Activated CD4-positive, CD25-positive, alpha-beta regulatory T cell (primary cell): ENCODE measurements at places on chromosomes 5 and 9.

- no peak for DNase-seq
These were observed 10.7 kb downstream of the SLC25A25 start for GRCh38 chr9:128078504-128079434.

DNA sequence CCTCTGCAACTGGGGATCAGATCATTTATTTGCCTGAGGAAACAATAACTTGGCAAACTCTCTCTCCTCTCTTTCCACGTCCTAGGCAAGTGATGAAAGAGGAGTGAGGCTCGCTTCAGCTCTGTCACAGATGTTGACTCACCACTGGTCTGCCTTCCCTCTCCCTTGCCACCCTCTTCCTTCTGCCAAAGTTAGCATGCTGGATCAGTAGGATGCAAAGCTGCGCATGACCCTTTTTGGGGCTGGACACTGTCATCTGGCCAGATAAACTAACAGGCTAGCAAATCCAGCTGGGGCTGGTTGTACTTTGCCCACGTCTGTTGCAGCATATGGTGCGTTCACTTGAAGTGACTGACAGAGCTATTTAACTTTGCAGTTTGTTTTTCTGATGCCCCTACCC, 36.2 kb upstream of the SMARCA2 start:
- DNase-seq = no peak

DNA sequence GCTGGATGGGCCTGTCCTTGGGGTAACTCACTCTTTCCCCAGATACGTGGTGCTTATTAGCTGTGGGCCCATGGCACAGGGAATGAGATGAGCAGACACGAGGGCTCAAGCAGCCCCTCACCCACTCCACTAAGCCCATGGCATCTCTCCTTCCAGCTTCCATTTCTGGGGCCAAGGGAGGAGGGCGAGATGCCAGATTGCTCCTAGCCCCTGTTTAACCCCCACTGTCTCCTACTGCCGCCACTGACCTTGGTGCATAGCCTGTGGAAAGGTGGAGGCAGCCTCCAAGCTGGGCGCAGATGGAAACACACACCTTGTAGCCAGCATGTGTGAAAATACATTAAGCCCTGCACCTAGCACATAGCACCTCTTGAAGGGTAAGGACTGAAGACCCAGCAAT, 167.6 kb downstream of the FSTL4 start:
- DNase-seq = no peak

DNA sequence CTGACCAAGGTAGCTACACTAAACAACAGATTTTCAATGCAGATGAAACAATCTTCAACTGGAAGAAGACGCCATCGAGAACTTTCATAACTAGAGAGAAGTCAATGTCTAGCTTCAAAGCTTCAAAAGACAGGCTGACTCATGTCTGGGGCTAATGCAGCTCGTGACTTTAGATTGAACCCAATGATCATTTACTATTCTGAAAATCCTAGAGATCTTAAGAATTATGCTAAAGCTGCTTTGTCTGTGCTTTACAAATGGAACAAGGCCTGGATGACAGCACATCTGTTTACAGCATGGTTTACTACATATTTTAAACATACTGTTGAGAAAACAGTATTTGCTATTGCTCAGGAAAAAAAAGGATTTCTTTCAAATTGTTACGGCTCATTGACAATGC, 54.9 kb downstream of the RICTOR start:
- DNase-seq = no peak

- no peak for DNase-seq
These were observed 61.8 kb downstream of the NDFIP1 start for GRCh38 chr5:142170254-142170953.

GRCh38 chr9:76526026-76526425, 67.0 kb downstream of the GCNT1 start:
- no peak for DNase-seq

GRCh38 chr5:159695741-159696294, 220.5 kb upstream of the ADRA1B start:
- no peak for DNase-seq

GRCh38 chr5:16885635-16886365, 50.3 kb downstream of the MYO10 start:
- no peak for DNase-seq

DNA sequence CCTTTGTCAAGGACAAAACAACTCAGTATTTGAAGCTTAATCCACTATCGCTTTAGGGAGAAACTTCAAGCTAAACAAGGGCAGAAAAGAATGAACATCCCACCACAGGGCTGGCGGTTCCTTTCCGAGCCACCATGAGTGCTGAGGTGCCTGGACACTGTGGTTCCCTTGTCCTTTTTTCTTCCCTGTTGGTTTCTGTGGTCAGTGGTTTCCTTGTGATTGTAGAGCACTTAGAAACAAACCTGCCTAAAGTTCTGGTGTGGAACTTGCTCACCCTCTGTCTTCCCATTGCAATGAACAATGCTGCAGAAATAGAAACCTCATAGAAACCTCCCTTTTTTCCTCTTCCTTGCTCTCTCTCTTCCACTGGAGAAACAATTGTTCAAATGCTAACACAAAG, 79.3 kb upstream of the TBC1D2 start:
- DNase-seq = no peak

DNA sequence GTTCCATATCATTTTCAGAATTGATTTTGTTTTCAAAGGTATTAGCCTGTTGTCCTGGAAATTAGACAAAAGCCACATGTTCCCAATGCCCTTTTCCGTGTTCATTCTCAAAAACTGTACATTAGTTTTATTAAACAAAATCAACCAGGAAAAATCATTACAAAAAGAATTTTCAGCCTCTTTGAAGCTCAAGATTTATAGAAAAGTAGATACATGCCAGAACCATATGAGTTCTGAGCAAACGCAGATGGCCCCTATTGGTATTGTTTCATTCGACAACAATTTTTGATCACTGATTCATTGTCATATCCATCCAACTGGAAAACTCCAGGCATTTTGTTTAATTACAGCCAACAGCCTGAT, 148.5 kb upstream of the GRAMD2B start:
- no peak for DNase-seq

GRCh38 chr9:131227959-131228460, 48.3 kb downstream of the FAM78A start:
- no peak for DNase-seq

DNA sequence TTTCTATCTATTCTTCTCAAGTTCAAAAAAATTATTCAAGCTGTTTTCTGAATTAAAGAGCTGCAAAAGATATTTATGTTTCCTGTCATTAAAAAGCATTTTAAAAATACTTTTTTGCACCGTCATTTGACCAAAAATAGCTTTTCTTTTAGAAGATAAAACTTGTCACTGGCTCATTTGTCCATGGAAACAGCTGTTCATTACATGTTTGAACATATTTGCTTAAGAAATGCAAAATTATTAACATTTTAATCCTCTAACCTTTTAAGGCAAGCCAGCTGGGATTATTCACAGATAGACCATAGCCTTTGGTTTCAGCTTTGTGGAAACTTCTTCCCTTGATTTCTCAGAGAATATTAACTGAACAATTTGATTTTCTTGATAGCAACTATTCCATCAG, 393.9 kb downstream of the TUSC1 start:
- no peak for DNase-seq

GRCh38 chr9:121434969-121435368, 64.7 kb downstream of the GGTA1 start:
- no peak for DNase-seq

DNA sequence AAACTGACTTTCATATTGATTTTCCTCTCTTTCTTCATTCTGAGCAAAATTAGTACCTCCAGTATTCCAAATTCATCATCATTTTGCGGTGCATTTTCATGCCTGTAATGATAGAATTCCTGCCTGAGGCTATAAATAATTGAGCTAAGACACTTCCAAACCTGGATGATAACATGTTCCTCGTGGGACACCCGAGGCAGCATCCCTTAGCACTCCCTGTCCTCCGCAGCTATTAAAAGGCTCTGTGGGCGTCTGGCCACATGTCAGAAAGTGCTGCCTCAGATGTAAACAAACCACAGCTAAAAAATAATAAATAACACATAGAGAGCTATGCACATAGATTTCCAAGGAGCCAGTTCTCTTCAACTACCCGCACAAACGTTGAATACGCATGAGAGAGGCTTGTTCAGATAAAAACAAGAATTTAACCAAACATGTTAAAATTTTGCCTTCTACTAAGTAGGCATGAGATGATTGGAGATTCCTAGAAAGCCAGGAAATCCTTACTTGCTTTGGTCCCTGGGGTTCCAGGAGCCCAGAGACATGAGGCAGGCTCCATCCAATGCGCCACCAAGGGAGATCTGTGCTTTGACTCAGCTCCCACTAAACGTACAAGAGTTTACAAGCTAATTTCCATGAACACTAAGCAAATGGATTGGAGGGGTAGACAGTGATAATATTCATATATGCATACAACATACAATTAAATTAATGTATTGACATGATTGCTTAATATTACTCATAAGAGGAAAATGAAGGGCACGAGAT, 82.7 kb downstream of the SHC3 start:
- DNase-seq = no peak

DNA sequence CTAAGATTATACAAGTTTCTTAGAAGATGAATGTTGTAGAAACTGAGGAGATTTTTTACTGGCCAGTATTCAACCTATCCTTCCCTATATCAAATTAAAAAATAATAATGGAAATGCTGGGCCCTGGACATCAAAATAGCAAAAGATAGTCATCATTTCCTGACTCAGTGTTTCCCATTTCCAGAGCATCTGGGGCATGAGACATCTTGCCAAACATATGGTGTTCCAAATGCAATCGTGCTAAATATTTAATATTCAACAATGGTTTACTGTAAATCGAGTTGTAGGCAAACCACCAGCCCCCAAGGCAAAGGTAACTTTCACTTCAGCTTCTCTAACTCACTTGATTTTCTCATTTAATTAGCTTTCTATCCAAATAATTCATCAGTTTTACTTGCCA, 152.9 kb downstream of the FRMD3 start:
- no peak for DNase-seq

DNA sequence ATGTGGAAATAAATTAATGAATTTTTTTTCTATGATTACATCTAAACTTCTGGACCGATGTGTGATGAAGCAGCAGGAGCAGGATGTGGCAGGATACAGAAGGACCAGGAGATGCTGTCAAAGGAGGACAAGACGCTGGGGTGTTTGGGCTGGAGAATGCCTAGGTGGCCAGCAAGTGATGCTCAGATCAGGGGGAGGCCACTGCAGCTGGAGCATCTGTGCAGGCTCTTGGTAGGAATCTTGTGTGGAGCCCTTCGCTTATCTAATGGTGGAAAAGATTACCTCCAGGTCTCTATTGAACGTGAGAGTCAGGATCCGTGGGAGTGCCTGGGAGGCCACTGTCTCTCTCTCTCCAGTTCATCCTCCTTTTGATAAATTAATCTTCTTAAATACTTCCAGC, 79.8 kb downstream of the MRPL36 start:
- DNase-seq = no peak
